PC-3 (cell line): ENCODE measurements at places on chromosomes 16 and 17. TPM values are rescaled to one million over a fixed set of nuclear protein-coding genes. Genes with fewer than 3 reads are reported as not detected.

C16orf96 gene
- total RNA-seq, result not detected in 2 replicates

DNA sequence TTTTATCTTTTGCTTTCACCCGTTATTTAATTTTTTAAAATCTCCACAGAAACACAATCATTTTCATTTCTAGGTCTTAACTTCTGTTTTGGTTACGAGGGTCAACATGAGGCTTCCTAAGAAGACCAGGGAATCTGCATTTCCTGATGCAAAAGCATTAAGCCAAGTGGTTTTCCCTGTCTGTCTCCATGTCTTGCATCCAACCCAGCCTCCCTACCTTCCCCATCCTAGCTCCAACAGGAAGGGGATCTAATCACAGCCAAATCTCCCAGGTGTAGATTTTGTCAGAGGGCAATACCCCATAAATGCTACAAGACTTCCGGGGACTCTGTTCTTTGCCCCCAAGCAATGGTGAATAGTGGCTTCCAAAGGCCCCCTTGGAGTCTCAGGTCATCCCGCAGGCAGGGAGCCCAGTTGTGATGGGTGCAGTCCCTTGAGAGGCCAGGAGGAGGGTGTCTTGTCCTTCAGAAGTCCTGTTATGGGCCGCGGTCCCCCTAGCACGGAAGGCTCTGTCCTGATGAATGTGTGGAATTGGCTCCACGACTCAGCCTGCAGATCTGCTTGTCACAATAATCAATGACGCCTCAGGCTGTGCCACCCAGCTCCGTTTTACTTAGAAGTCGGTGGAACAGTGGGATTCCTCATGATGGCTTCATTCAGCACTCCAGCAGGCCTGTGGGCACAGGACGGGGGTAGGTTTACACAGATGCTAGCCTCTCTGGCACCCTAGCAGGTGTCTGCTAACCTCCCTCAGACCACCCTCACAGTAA is 141.1 kb downstream of the RGS9 start:
- H3K27ac ChIP-seq, result no peak overlapping the region
- H3K4me3 ChIP-seq, result no peak overlapping the region
- no peaks in the 10 kb centered on the region for H3K36me3 ChIP-seq

KRTAP2-3 gene
- 10.8 and 12.4 TPM in 2 replicates for total RNA-seq

DNA sequence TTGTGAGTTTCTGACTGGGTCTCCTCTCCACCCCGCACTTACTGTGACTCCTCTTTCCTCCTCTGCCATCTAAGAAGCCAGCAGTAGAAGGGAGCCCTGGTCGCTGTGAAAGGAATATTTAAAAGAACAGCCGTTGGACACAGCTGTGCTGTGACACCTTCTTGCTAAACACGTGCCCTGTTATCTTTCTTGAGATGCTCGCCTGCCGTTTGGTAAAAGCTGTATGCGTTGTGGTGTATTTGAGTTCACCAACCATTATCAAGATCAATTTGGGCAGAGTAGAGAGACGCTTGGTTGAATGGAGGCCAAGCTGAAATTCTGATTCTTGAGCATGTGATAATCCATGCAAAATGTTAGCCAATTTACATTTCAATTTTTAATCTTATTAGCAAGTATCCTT is 3.8 kb downstream of the GID4 start:
- no peaks in the 10 kb centered on the region for H3K27me3 ChIP-seq
- H3K27ac ChIP-seq, result no peak overlapping the region
- H3K4me3 ChIP-seq, result no peak overlapping the region
- H3K4me1 ChIP-seq, result peaks cover 28% of the 10 kb centered on the region
- DNase-seq, result no peak
- peaks cover 7% of the 10 kb centered on the region; the same call in 1 of the 2 replicates for H3K36me3 ChIP-seq

CD300LB gene
- total RNA-seq, result not detected in 2 replicates

GRCh38 chr16:8722025-8722348 is 47.6 kb downstream of the ABAT start:
- no peaks in the 10 kb centered on the region for H3K4me1 ChIP-seq
- peaks cover 22% of the 10 kb centered on the region for H3K27me3 ChIP-seq
- H3K36me3 ChIP-seq, result no peaks in the 10 kb centered on the region
- H3K4me3 ChIP-seq, result no peak overlapping the region
- no peak for DNase-seq

DNA sequence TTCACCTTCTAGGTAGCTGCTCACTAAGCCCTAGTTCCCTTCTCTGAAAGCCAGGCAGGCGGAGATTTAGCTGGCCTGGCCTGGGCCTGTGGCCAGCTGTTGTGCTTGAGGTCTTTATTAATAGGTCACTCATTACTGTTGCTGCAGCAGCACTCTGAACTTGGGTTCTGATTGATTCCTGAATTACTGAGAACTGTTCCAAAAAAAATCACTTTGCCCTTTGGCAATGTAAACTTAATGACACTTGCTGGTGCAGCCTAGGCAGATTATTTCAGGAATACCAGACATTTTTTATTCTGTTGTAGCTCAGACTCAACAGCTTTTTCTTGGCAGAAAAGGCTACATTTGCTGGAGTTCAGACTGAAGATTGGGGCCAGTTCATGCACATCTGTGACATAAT is 2.7 kb downstream of the TOM1L1 start:
- peaks cover 7% of the 10 kb centered on the region for H3K4me1 ChIP-seq
- H3K36me3 ChIP-seq, result peaks cover 32% of the 10 kb centered on the region
- no peak overlapping the region for H3K27ac ChIP-seq
- DNase-seq, result no peak
- no peak overlapping the region for H3K4me3 ChIP-seq

DNA sequence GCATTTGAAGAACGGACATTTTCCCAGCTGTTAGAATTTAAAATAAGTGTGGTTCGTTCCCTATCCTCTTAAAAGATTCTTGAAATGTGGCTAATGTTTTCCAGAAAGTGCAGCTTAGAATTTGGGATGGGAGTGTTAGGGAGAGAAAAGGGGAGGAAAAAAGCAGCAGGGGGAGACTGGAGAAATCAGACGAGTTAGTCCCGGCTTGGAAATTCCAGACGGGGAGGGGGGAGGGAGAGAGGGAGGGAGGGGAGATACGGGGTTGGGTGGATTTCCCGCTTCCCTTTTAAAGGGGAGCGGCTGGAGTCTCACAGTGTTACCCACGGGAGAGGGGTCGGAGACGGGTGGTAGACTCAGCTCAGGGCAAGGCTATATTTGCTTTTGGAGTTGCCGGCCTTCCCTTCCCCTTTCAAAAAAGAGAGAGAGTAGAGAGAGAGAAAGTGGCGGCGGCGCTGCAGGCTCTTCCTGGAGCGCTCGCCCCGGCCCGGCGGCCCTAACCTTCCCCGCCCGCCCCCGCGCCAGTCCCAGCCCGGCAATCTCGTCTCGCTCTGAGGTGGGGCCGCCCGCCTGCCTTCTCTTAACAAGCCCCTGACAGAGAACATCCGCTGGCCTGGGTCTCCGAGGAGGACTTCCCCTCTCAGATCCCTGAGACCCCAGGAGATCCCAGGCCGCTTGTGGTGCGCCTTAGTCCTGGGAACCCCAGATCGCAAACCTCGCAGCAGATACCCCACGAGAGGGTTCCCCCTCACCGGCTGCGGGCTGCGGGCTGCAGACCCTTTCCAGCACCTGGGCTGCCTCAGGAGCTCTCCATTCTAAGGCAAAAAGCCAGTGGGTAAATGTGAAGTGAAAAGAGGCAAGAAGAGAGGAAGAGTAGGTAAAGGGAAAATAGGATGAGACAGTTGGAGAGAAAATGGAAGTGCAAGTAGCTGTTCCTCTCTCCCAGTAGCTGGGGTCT is 6.6 kb downstream of the IGF2BP1 start:
- no peak for DNase-seq
- no peaks in the 10 kb centered on the region for H3K4me1 ChIP-seq
- H3K27ac ChIP-seq, result no peak overlapping the region
- H3K4me3 ChIP-seq, result no peak overlapping the region
- peaks cover 97% of the 10 kb centered on the region for H3K27me3 ChIP-seq

- H3K27me3 ChIP-seq, result no peaks in the 10 kb centered on the region
- H3K4me1 ChIP-seq, result peaks cover 58% of the 10 kb centered on the region
- H3K4me3 ChIP-seq, result peak overlapping the region; percentile 27
- DNase-seq, result peak; percentile 69
- peak overlapping the region; percentile 89 for H3K27ac ChIP-seq
These were observed 16.8 kb downstream of the MARCHF10 start for GRCh38 chr17:62791235-62791734.

DNA sequence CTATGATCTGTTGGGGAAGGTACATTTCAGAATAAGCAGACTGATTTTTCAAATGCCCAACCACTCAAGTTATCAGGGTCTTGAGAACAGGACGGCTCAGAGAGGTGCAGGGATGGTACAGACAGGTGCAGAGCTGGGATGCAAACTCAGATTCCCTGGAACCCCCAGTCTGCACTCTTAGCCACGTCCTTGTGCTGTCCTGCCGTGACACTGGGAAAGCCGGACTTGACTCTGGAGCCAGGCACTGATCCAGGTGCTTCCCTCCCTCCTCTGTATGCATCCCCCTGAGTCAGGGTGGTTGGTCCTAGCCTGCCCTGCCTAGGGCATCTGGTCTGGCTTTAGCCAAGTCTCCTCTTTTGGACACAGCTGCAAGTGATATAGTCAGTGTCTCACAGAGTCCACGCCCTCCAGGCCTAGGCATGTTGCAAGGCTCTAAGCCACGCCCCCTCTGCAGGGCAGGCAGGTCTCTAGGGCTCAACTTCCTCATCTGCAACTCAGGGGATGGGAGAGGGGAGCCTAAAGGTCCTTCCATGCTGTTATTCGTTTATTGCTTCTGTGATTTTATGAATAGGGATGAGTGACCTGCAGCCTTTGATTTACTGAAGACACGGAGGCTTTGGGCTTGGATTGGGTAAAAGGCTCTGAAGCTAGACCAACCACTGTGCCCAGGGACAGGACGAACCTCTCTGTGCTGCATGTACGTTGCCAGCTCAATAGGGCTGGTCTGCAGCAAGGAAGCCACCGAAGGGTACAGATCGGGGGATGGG is 97.3 kb downstream of the SDK2 start:
- no peaks in the 10 kb centered on the region for H3K36me3 ChIP-seq
- no peak overlapping the region for H3K27ac ChIP-seq
- H3K27me3 ChIP-seq, result peaks cover 99% of the 10 kb centered on the region
- peak; percentile 31 for DNase-seq
- no peak overlapping the region for H3K4me3 ChIP-seq
- no peaks in the 10 kb centered on the region for H3K4me1 ChIP-seq

TSNAXIP1 gene
- 0.44 and 0.86 TPM in 2 replicates for total RNA-seq

DNA sequence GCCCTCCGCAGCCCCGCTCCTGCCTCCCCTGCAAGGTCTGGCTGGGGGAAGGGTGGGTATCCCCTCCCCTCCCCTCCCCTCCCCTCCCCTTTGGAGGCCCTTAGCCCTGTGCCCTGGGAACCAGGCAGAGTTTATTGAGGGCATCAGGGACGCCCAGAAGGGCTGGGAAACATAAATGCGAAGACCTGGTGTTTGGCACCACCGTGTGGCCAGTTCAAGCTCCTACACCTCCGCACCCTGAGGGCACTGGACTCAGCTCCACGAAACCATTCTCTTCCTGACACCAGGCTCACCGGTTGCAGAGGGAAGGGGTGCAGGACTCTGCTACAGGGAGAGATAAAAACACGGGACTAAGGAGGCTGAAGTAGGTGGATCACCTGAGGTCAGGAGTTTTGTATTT is 1.0 kb upstream of the AIPL1 start:
- no peaks in the 10 kb centered on the region for H3K27me3 ChIP-seq
- no peak overlapping the region for H3K4me3 ChIP-seq
- no peaks in the 10 kb centered on the region for H3K4me1 ChIP-seq
- DNase-seq, result peak; percentile 73

NKIRAS2 gene
- total RNA-seq, result 39.4 and 46.6 TPM in 2 replicates

DNA sequence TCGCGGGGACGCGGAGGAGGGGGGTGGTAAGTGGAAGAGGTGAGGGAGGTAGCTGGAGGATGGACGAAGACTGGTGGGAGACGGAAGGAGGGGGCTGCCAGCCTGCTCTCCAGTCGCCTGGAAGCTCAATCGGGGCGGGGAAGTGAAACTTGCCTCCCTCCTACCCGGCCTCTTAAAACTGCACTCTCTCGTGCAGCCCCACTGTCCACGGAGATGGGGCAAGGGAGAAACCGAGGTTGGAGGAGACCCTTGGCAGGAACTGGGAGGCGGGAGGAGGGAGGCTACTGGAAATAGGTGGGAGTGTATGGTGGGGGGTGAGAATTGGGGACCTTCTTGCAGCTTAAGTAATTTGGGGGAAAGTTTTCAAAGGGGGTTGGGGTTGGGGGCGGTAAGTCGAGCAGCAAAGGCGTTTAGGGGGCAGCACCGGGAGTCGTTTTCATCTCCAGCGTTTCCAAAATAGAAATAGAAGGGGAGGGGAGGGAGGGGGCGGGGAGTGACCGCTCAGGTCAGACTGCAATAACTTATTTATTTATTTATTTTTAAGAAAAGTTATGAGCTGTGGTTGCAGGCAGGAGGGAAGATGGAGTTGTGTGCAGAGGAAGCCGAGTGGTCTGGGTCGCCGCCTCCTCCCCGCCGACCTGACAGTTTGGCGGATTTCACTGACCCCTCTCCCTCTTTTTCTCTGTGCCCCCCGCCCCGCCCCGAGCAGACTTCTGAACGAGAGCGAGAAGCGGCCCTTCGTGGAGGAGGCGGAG is 1.4 kb downstream of the SOX9 start:
- H3K36me3 ChIP-seq, result peaks cover 33% of the 10 kb centered on the region
- H3K4me3 ChIP-seq, result peak overlapping the region; percentile 85
- H3K27me3 ChIP-seq, result no peaks in the 10 kb centered on the region
- peak; percentile 42 for DNase-seq
- peak overlapping the region; percentile 64 for H3K27ac ChIP-seq
- H3K4me1 ChIP-seq, result peaks cover 52% of the 10 kb centered on the region

DNA sequence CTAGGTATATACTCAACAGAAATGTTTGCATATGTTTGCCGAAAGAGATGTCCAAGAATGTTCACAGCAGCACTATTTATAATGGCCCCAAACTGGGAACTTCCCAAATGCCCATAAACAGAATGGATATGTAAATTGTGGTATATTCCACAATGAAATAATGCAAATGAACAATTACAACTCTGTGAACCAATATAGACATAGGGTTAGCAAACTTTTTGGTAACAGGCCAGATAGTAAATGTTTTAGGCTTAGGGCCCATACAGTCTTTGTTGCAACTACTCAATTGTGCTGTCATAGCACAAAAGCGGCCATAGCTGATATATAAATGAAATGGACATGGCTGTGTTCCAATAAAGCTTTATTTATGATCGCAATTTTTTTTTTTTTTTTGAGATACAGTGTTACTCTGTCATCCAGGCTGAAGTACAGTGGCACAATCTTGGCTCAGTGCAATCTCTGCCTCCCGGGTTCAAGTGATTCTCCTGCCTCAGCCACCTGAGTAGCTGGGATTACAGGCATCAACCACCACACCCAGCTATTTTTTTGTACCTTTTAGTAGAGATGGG is 16.5 kb downstream of the XYLT1 start:
- H3K36me3 ChIP-seq, result no peaks in the 10 kb centered on the region
- no peak overlapping the region for H3K4me3 ChIP-seq
- DNase-seq, result no peak
- no peaks in the 10 kb centered on the region for H3K4me1 ChIP-seq

TAC4 gene
- total RNA-seq, result not detected in 2 replicates

PKMYT1 gene
- total RNA-seq, result 51.9 and 109 TPM in 2 replicates

GRCh38 chr16:12119562-12119961 is 143.0 kb downstream of the SNX29 start:
- H3K27me3 ChIP-seq, result no peaks in the 10 kb centered on the region
- no peak overlapping the region for H3K4me3 ChIP-seq
- no peaks in the 10 kb centered on the region for H3K36me3 ChIP-seq
- H3K27ac ChIP-seq, result peak overlapping the region; percentile 2; the same call in 1 of the 2 replicates
